ENCODE measurements at places on chromosomes 11 and 22.

DNA sequence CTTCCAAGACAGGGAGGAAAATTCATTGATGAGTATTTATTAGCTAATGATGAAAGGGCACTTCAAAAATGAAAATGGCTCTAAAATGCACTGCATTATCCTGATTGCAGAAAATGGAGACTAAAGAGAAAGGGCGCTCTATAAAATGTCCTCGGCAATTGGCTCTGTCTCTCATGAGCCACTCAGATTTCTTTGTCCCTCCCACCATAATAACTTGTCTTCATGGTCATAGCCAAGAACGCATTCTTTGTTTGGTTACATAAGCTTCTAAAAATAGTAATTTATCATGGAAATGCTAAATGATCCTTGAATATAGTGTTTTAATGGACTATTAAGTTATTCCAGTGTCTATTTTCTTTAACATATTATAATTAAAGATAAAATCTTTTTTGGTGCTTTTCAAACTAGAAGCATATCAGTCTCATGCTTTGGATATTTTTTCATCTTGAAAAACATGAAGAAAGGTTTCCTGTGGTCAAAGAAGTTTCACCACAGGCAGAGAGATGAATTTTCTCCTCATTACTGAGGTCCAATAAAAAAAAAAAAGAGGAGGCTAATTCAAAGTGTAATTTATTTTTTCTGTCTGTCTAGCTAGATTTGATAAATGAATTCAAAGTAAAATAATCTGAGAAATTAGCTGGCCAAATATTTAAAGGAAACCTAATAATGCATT lies 238.1 kb upstream of the BLID start:
- DNase-seq: no peak

- no peak for DNase-seq
Measured at GRCh38 chr11:22752908-22753310, 76.7 kb downstream of the SVIP start.

- peak; percentile 65 for DNase-seq
Measured at GRCh38 chr11:16195651-16196050, 160.7 kb downstream of the SOX6 start.

GRCh38 chr11:68521969-68522652 lies 61.6 kb downstream of the PPP6R3 start:
- DNase-seq: peak; percentile 18

GRCh38 chr11:121575250-121575962 lies 122.6 kb upstream of the SORL1-AS1 start:
- DNase-seq: peak; percentile 81

DNA sequence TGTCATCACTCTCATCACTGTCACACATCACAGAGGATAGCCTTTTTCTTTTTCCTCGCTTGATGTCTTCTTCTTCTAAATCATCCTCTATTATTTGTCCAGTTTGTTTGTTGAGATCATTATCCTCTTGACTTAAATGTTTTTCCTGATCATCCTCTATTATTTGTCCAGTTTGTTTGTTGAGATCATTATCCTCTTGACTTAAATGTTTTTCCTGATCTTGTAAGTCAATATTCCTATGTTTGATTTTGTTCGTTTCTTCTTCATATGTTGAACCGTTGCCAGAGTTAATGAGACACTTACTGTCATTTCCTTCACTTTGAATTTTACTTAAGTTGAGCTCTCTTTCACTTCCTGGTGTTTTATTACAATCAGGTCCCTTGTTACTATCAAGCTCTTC lies 5.6 kb downstream of the CCDC82 start:
- DNase-seq: no peak

GRCh38 chr11:109885006-109885405 lies 208.2 kb upstream of the ZC3H12C start:
- DNase-seq: no peak

DNA sequence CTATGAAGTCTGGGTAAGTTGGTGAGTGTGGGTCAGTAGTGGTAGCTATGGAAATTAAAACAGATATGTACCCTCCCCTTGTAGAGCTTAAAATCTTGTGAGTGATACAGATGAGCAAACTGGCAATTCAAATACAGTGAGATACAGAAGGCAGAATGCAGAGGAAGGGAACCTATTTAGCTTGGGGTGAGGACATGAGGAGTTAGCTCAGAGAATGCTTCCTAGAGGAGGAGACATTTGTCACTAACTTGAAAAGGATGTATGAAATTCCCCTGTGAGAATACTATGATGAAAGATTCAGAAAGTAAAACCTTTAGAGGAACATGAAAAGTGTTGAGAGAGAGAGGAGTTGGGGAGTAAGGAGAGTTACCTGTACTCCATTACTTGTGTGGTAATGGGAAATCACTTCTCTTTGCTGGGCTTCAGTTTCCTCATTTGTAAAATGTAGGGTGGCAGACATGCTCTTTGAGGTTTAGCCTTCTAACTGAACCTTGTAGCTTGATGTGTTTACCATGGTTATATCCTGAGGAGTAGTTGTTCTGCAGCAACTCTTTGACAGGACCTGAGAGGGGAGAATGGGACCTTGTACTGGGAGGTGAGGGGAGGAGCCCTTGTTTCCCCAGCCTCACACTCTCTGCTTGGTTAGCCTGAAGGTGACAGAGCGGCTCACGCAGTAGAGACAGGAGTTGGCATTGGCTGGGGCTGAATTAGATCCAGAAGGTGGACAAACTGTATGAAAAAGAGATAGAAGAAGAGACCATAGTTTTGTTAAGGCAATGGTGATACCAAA lies 17.9 kb downstream of the SWAP70 start:
- DNase-seq: no peak

GRCh38 chr22:49015993-49016908 lies 811.4 kb downstream of the BRD1 start:
- no peak for DNase-seq

- DNase-seq: peak; percentile 38
Measured at GRCh38 chr22:41286639-41287091, 678 bp upstream of the RANGAP1 start.

DNA sequence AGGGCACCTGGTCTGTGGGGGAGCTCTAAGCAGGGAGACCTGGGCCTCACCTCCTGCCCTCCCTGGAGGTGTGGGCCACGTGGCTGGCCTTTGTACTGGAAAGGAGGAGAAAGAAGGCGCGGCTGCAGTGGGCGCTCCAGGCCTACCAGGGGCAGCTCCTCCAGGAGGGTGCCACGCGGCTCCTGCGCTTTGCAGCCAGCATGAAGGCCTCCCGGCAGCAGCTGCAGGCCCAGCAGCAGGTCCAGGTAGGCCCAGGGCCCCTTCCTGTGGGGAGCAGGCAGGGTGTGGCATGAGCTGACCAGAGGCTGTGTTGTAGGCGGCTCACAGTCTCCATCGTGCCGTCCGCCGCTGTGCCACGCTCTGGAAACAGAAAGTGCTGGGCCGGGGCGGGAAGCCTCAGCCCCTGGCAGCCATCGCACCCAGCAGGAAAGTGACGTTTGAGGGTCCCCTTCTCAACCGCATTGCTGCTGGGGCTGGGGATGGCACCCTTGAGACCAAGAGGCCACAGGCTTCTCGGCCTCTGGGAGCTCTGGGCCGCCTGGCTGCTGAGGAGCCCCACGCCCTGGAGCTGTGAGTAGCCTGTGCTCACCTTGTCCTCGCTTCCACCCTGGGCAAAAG lies 48.6 kb downstream of the PISD start:
- DNase-seq: no peak

GRCh38 chr11:77687088-77687487 lies 49.5 kb upstream of the CLNS1A start:
- DNase-seq: no peak

GRCh38 chr22:20889904-20890540 lies 27.2 kb upstream of the CRKL start:
- no peak for DNase-seq
